Vagina (tissue), 2 donors: ENCODE measurements at places on chromosomes 11 and 22.

- DNase-seq = no peak
These were observed 8.7 kb upstream of the MPEG1 start for GRCh38 chr11:59221441-59221840.

DNA sequence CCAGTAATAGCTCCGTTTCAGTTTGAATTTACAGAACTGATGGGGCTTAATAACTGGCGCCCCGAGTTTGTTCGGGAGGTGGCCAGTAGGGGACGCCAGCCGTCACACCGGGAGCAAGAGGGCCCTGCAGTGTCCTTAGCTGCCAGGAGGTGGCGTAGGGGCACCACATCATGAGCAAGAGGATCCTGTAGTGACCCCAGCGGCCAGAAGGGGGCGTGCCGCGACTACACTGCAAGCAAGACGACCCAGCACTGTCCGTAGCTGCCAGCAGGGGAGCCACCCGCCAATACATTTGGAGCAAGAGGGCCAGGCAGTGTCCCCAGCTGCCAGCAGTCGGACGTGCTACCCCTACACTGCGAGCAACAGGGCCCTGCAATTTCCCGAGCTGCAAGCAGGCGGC is 663.7 kb upstream of the B3GAT1 start:
- DNase-seq = no peak

DNA sequence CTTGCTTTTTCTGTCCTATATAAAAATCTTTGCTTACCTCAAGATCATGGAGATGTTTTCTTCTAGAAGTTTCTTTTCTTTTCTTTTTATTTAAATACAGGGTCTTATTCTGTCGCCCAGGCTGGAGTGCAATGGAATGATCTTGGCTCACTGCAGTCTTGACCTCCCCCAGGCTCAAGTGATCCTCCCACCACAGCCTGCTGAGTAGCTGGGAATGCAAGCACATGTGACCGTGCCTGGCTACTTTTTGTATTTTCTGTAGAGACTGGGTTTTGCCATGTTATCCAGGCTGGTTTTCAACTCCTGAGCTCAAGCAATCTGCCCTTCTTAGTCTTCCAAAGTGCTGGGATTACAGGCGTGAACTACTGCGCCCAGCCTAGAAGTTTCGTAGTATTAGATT is 45.3 kb downstream of the USP35 start:
- no peak for DNase-seq

GRCh38 chr11:117221775-117222517 is 9.9 kb downstream of the PCSK7 start:
- no peak for DNase-seq

DNA sequence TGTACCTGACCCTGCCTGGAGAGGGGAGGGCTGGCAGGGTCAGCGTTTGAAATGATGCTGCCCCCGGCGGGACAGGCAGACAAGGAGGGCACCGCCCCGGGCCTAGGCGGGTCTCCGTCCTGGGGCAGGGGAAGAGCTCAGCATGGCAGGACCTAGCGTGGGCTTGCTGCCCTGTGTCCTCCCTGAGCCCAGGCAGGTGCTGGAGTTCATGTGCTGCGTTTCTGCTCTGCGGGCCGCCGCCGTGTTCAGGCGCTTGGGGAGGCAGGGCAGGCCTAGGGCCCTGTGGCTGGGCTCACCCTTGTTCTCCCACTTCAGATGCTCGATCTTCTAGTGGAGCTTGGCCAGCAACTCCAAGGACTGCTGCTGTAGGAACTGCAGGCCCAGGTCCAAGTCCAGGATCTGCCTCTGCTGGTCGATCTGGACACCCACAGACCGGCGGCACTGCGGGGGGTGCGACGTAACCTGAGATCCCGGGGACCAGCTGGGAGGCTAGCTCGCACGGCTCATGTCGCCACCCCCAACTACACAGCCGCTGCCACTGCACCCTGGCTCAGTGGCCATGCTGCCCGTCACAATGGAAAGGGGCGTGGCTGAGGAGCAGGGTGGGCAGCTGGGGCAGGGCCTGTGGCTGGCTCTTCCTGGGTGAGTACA is 84.4 kb downstream of the MED15 start:
- no peak for DNase-seq

DNA sequence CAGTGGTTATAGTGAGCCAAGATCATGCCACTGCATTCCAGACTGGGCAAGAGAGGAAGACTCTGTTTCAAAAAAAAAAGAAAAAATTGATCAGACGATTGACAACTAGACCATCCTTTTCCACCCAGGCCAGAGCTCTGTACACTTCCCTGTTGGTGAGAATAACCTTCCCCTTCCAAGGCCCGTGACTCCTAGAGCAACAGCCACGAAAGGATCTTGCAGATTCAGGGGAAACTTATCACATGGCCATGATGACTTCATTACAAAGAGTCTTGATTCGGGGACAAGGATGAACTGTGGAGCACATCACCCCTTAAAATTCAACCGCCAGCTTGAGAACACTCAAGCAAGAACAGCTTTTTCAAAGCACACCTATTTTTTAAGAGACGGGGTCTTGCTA is 10.3 kb downstream of the CD5 start:
- no peak for DNase-seq

DNA sequence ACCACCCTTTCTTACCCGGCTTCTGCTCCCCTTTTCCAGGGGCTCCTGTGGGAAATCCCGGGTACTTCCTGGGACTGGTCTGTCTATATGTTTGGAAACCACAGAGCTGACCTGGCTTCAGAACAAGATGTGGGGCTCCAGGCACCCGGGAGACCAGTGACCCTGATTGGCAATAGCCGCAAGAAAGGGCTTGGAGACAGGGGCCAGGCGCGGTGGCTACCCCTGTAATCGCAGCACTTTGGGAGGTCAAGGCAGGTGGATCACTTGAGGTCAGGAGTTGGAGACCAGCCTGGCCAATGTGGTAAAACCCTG is 3.2 kb upstream of the NEAT1 start:
- no peak for DNase-seq

DNA sequence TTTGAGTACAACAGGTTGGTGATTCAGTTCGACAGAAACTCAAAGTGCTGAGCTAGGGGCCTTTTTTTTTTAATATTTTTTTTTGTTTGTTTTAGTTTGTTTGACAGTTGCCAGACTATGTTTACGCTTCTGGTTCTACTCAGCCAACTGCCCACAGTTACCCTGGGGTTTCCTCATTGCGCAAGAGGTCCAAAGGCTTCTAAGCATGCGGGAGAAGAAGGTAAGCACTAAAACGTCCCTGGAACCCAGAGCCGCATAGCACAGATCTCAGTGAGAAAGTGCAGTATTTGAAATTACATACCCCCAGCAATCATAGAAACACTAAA is 649 bp downstream of the PRRG4 start:
- DNase-seq = no peak

DNA sequence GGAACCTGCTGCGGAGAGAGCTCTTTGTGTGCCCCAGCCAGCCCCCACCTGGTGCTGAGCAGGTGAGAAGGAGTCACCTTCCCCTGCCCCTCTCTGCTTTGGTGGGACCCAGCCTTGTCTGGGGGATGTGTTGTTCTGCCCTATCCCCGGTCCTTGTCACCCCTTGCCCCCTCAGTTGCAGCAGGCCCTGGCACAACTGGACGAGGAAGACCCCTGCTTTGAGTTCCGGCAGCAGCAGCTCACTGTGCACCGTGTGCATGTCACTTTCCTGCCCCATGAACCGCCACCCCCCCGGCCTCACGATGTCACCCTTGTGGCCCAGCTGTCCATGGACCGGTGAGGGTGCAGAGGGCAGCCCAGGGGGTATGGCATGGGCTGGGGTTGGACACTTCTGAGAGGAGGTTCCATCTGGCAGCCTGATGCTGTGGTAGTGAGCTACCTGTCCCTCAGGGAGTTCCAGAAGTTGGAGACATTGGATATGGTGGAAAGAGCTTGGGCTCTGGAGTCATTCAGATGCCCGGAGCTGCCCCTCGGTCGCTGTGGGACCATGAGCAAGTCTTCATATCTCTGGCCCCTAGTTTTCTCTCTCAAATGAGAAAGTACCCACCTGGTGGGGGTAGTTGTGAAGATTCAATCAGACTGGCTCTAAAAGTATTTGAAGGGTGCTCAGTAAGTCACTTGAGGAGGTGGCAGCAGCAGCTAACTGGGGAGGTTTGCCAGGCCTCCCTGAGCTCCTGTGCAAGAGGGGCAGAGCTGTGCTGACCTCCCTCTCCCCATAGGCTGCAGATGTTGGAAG is 4.3 kb downstream of the LARGE2 start:
- DNase-seq = no peak
